ENCODE measurements at places on chromosomes 3 and 15.

GRCh38 chr3:40054568-40055222, 245.3 kb downstream of the MYRIP start:
- no peak for DNase-seq

- no peak for DNase-seq
These were observed 358.3 kb upstream of the CFAP20DC start for GRCh38 chr3:59408047-59408624.

GRCh38 chr3:153958635-153959595, 162.3 kb upstream of the ARHGEF26 start:
- no peak for DNase-seq

- no peak for DNase-seq
These were observed 770.2 kb upstream of the ALCAM start for GRCh38 chr3:104596551-104596950.

DNA sequence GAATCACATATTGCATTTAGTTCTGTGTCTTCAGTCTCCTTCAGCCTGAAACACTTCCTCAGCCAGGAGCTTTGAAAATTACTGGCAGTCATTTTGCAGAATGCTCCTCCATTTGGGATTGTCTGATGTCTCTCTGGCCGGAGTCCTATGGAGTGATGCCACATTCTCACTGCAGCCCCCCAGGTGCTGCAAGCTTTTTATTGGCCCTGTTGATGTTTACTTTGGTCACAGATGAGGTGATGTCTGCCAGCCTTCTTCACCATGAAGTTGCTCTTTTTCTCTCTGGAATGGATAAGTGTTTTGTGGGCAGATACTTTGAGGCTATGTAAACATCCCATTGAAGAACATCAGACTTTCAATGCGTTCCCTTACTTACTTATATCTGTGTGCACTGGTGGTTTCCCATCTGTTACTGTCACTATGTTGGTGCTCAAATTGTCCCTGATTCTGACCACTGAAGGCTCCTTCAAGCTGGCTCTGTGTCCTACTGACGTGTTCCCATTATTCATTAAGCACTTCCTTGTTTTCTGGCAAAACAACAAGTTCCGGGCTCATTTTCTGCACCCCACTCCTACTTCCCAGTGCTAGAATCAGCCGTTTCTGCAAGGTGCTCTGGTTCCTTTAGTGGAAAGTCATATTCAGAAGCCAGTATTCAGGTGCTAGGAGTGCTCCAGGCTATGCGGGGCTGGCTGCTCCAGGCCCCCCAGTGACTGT, 1.4 kb upstream of the CLEC3B start:
- no peak for DNase-seq

Data from GM18507 (cell line).